ENCODE measurements at places on chromosomes 3 and 15. TPM values are rescaled to one million over a fixed set of nuclear protein-coding genes. Genes with fewer than 3 reads are reported as not detected.
A peak's percentile ranks its signal among the peaks of the same experiment; 100 is the strongest.

- DNase-seq, result no peak
Observed at GRCh38 chr15:39925112-39925842, 5.2 kb upstream of the GPR176 start.

DNA sequence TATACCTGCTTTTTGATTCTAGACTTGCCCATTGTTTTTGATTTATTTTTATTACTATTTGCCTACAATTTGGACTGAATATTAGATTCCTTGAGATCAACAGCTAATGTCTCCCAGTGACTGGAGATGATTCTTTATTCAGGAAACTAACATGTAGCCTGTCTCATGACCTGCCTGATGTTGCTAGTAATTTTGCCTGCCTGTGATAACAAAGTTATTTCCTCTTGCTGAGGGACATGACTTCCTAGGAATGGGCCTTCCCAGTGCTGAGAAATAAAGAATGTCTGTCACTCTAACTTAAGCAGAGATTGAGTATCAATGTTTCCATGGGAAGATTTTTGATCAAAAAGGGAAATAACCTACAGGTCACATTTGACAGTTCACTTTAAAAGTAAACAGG lies 13.4 kb upstream of the NPHP3 start:
- no peak for DNase-seq

DNA sequence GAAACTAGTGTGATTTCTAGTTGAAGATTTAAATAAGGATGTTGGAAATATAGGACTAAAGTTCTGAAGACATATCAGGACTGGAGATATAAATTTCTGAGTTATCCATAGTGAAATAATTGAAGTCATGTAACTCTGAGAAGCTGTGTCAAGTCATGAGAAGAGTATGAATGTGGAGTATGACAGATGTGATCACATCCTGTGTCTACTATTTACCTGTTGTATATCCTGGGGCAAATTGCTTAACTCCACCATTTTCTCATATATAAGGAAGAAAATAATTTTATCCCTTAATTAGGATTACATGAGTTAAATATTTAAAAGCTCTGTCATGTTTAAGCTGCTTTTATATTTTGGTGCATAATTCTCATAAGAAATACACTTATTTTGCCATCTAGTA lies 350.3 kb downstream of the ZBTB20 start:
- no peak for DNase-seq

DNA sequence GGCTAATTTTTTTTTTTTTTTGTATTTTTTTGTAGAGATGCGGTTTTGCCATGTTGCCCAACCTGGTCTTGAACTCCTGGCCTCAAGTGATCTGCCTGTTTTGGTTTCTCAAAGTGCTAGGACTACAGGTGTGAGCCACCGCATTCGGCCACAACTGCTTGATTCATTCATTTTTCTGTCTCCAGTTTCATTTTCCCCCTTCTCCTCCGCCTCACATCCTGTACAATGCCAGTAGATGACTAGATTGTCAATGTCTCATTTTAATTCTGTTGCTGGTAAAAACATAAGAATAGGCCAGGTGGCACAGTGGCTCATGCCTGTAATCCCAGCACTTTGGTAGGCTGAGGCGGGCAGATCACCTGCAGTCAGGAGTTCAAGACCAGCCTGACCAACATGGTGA lies 12.0 kb upstream of the ZNF592 start:
- DNase-seq, result no peak

GRCh38 chr15:65339920-65340319 lies 35.4 kb downstream of the RNU5B-1 start:
- no peak for DNase-seq

GRCh38 chr3:39457361-39457760 lies 10.1 kb upstream of the MOBP start:
- DNase-seq, result no peak

DNA sequence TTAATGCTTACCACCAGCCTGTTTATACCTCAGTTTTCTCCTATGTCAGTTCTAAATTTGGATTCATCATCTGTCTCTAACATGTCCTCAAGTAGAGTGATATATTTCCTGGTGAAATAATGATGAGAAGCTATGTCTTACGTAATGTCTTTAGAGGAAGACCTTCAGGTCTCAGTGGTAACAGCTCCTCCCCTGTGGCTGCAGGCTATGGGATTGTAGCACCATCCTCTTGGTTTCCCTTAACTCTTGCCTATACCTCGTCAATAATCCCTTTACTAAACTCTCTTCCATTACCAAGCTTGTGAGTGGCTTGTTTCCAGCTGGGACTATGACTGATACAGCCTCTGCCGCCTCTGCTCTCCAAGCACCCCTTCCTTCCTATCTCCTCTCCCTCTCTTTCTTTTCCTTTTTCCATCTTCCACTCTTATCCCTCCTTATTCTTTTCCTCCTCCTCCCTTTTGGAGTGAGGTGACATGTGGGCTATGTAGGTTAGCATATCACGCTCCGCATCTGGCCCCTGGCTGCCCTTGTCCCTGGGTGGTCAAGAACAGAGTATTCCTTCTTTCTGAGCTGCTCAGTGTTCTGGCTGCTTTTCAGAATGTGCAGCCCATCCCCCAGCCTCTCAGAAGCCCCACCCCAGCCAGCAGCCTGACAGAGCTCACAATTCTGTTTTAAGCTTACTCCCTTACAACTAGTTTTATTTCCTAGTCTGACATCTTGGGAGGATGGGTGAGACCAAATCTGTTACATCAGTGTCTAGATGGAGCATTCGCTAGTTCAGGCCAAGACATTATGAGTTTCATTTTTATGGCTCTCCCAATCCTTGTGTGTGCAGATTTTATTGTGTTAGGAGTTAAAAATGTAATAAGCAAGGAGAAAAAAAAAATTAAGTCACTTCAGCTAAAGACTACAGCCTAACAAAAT lies 75.0 kb upstream of the RNU6-1 start:
- DNase-seq, result peak; percentile 47

DNA sequence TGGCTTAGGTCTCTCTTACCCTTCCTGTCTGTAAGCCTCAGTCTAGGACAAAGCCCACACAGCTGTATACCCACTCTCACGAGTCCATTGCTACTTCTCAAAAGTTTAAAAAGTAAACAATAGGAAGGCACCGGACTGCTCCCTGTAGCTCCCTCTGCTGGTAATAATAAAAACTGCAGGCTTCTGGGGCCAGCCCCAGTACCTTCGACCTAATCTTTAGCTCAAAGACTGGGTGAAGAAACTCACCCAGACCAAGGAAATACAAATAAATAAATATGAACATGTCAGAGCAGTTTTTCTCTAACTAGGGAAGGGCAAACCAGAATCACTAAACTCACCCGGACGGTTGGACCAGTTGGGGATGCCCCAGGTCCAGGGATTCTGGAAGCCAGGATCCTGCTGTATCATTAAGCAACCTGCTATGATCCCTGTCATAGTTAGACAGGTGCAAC lies 5.0 kb downstream of the FAM219B start:
- peak; percentile 24 for DNase-seq

DNA sequence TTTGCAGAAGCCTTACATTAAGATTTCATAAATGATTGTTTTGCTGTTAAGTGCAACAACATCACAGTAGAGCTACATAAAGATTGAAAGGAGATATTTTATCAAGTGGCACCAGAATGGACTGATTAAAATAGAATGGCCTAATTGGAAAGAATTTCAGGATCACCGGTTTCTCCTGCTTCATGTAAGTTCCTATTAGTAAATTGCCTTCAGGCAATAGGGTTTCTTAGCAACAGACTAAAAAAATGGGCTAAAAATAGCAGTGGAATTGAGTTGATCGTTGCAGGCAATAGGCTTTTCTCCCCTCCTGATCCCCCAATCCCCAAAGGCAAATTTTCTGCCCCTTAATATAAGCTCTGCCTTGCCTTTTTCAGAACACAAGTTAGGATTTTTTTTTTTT lies 917 bp downstream of the LNP1 start:
- DNase-seq, result no peak

- DNase-seq, result no peak
Observed at GRCh38 chr3:155032918-155033317, 47.2 kb upstream of the MME start.

DNA sequence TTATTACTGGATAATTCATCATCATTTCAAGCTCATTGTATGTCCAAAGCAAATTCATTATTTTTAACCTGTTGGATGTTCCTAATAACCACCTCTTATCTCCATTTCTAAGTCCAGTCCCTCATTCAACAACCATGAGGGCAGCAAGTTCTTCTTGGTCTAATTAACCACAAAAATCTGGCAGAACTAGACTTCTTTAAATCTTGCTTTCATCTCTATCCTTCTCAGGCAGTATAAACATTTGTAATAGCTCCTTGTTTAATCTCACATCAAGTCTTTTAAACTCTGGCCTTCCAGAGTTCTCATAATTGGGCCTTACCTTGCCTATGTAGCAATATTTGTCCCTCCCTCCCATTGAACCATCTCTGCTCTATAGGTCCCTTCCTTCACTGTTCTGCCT lies 17.0 kb upstream of the GHSR start:
- no peak for DNase-seq

DNA sequence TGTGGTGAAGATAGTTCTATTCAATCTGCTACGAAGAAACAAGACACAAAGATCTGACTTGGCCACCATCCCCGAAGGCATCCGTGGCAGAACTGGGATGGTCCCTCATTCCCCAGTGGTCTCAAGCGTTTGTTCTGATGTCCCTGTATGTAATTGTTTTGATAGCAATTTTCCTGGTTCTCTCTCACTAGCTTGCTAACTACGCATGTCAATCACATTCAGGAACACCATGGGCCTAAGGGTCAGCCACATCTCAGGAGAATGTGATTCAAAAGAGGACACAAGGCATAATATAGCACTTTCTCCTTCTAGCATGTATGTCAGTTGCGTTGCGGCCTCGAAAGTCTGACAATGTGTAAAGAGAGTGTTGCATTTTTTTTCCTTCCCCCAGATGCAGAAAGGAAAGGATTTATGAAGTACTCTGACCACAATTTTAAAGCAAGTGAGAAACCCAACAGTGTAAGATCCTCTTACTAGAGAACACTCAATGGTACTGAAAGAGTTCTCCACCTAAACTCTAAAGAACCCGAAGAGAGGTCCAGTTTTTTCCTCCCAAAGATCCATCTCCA lies 32.0 kb upstream of the TCF12 start:
- DNase-seq, result no peak

DNA sequence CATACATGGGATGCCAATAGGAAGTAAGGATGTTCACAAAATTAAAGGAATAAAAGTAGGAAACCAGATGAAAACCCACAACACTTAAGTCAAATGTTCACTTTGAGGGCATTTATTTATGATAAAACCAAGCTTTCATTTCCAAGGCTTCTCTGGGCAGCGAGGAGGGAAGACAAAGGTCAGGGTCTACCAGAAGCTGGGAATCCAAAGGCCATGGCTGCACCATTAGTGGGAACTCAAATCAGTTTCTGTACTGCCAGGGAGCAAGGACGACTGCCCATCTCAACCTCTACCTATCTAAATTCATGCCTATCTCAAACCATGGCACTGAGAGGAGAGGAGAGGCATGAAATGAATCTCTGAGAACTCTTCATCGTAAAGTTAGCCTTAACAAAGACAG lies 22.6 kb downstream of the PBRM1 start:
- DNase-seq, result no peak

DNA sequence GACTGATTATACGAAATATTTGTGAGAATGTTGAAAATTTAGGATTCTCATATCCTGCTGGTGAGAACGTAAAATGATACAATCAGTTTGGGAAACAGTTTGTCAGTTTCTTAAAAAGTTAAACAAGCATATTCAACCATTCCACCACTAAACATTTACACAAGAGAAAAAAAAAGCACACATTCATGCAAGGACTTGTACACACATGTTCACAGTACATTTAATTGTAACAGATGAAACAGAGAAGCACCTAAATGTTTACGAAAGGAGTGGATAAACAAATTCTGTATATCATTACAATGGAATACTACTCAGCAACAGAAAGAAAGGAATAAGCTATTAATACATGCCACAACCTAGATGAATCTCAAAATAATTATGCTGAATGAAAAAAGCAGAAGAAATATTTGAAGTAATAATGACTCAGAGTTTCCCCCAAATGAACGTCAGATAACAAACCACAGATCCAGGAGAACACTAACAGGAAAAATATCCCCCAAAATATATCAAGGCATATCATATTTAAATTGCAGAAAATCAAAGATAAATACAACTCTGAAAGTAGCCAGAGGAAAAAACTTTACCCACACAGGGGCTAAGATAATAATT lies 14.3 kb downstream of the ANKRD28 start:
- DNase-seq, result no peak

GRCh38 chr3:42719002-42719401 lies 16.4 kb upstream of the HHATL start:
- no peak for DNase-seq

DNA sequence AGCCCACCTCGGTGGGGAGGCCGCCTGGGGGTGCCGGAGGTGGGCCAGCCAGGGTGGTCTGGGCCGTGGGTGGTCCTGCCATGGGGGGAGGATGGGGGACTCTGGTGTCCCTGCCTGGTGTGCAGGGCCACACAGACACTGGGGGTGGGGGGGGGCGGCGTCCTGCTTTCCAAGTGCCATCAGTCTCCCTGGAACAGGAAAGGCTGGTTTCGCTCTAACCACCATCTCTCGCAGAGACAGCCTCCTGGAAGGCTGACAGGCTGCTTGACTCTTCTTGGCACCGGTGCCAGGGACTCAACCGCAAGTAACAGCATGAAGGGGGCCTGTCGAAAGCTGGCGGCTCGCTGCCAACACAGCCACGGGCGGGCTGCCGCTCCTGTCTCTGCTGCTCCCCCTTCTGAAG lies 40.3 kb downstream of the RGMA start:
- DNase-seq, result no peak

DNA sequence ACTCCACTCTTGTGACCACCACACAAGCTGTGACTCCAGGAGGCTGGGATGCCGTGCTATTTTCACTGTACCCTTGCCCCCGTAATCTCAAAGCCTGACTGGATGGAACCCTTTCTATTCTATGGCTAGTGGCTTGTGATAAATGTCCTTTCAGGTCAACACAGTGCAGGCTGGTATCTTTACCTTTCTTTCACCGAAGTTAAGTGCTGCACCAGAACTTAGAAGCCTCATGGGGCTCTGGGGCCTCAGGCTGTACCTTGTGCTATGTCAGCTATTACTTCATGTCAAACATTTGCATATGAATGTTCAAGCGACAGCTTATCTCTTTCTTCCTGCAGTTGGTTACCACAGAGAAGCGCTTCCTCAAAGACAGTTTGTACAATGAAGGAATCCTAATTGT lies 66.8 kb downstream of the RPL39L start:
- no peak for DNase-seq

- DNase-seq, result no peak
Observed at GRCh38 chr3:10972072-10972782, 20.3 kb upstream of the SLC6A1 start.

- no peak for DNase-seq
Observed at GRCh38 chr3:58073301-58074108, 65.3 kb downstream of the FLNB start.

B3GALNT1 gene
- polyA plus RNA-seq, result 53.7 TPM

STRC gene
- 0.58 TPM for polyA plus RNA-seq

NPAP1 gene
- polyA plus RNA-seq, result 0.27 TPM

TRPM1 gene
- 0.47 TPM for polyA plus RNA-seq

ATP13A4 gene
- 1.1 TPM for polyA plus RNA-seq

SYNPR gene
- 0.12 TPM for polyA plus RNA-seq

CLDN18 gene
- polyA plus RNA-seq, result 1.6 TPM

SENP8 gene
- polyA plus RNA-seq, result 6.2 TPM

PLA2G4E gene
- polyA plus RNA-seq, result 0.04 TPM

MASP1 gene
- polyA plus RNA-seq, result 8.9 TPM

FBXW12 gene
- 0.36 TPM for polyA plus RNA-seq

GHSR gene
- not detected for polyA plus RNA-seq

CYFIP1 gene
- 92.0 TPM for polyA plus RNA-seq

BCL6 gene
- polyA plus RNA-seq, result 7.9 TPM

All from right renal pelvis (tissue), 4 donors.